ENCODE measurements at places on chromosomes 3 and 15.
A peak's percentile ranks its signal among the peaks of the same experiment; 100 is the strongest.

- no peak for DNase-seq
Measured at GRCh38 chr15:44722011-44722410, 10.7 kb downstream of the B2M start.

- DNase-seq = no peak
Measured at GRCh38 chr3:114089675-114090074, 33.1 kb downstream of the QTRT2 start.

GRCh38 chr15:27854601-27855000 lies 244.5 kb downstream of the OCA2 start:
- DNase-seq = no peak

- no peak for DNase-seq
Measured at GRCh38 chr3:175161291-175161690, 302.2 kb downstream of the NAALADL2 start.

DNA sequence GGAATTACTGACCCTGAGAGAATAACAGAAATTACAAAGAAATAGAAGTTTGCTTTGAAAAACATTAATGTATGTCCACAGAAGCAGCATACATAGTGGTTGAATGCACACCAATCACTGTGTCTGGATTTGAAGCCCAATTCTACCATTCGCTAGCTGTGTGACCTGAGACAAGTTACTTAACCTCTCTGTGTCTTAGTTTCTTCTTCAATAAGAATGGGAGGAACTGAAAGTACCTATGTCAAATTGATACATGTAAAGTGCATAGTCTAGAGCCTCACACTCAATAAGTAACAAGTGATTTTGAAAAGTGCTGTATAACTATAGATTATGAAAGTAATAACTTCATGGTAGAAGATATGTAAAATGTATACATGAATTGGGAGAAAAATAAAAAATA lies 457.8 kb downstream of the FOXP1 start:
- DNase-seq = no peak

- DNase-seq = no peak
Measured at GRCh38 chr3:38969317-38970235, 82.2 kb downstream of the SCN11A start.

GRCh38 chr15:85154061-85154460 lies 172.4 kb downstream of the PDE8A start:
- DNase-seq = no peak

GRCh38 chr3:108877901-108878300 lies 55.3 kb downstream of the TRAT1 start:
- DNase-seq = no peak

- no peak for DNase-seq
Measured at GRCh38 chr3:58025406-58025805, 17.2 kb downstream of the FLNB start.

DNA sequence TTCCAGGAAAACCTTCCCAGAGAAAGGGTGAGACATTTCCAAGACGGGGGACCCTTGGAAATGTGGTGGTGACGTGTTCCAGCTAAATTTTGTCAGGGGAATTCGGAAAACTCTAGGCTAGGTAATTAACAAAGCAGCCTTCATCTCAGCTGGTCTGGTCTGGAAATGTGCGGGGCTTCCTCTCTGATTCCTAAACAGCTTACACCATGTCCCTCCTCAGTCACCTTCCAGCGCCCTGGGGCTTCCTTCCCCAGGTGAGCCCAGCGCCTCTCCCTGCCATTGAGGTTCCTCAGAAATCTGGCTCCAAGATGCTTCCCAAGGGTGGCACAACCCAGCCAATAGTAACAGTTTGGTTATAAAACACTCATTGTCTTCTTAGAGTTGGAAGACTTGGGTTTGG lies 571 bp downstream of the ACAD9 start:
- DNase-seq = no peak

DNA sequence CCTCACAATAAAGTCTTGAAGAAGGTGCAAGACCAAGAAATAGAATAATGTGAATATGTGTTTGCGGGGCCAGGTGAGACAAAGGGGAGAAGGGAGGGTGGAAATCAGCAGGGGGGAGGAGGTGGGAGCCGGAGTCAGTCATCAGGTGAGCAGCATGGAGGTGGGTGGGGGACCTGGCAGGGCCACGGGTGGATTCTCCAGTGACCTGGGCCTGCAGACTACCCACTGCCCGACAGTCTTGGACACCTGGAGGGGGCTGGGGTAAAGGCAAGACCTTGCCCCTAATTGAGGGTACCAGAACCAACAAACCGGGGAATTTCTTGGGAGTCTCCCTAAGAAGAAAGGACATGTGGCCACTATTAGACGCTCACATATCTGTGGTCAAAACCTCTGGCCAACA lies 95.8 kb downstream of the CHSY1 start:
- no peak for DNase-seq

GRCh38 chr15:96767703-96768434 lies 437.4 kb downstream of the NR2F2 start:
- DNase-seq = no peak

GRCh38 chr15:33204926-33205325 lies 10.4 kb upstream of the FMN1 start:
- DNase-seq = no peak

GRCh38 chr3:193585530-193585929 lies 7.5 kb upstream of the OPA1 start:
- peak; percentile 57 for DNase-seq

DNA sequence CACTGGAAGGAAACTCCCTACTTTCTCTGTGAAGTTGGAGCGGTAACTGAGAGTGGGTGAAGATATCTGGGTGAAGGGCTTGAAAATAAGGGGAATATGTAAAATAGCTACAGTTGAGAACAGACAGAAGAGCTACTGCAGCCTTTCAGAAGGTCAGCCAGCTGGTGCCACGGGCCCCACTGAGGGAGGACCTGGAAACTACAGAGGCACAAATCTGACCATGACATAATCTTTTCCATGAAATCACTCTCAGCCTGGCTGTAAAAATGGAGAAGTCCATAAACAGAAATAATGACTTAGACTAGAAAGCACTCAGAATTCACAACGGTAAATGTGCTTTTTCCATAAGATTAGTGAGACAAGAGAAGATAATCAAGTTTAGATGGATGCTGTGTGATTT lies 46.4 kb downstream of the ST3GAL6 start:
- DNase-seq = no peak

- no peak for DNase-seq
Measured at GRCh38 chr3:159860269-159861116, 128.1 kb upstream of the IL12A start.

DNA sequence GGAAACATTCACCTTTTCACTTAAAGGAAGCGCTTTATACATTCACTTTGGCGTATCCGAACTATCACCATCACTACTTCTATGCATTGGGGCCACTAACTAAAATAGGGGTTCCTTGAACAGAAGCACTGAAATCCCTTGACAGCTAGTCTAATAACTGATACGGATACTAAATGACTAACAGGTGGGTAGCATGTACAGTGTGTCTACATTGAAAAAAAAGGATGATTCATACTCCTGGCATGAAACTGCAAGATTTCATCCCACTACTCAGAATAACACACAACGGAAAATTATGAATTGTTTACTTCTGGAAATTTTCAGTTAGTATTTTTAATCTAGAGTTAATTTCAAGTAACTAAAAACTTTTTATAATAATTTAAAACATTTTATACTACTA lies 96.7 kb downstream of the SMARCC1 start:
- no peak for DNase-seq

DNA sequence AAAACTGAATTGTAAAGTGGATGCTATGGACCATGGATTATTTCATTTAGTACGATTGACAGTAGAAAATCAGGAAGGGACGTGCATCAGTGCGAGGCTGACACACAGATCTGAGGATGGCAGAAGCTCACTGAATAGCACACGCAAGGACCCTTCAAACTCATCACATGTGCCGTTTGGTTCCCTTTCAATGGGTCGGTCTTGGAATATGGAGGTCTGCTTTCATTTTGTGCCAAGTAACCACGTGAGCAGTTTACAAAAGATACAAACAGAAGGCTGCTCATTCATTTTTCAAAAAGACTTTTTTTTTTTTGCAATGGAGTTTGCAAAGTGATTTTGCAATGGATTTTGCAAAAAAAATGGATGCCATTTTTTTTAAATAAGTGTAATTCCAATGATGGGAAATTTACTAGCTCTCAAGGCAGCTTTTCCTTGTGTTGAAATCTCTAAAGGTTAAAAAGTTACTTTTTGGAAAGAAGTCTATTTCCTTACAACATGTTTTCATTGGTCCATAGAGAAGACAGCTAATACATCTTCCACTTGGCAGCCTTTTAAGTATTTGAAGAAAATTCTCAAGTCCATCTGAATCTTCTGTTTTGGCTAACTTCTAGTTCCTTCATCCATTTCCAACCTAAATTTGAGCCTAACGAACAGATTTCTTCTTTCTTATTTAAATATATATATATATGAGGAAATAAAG lies 392.3 kb upstream of the TPRG1 start:
- no peak for DNase-seq

DNA sequence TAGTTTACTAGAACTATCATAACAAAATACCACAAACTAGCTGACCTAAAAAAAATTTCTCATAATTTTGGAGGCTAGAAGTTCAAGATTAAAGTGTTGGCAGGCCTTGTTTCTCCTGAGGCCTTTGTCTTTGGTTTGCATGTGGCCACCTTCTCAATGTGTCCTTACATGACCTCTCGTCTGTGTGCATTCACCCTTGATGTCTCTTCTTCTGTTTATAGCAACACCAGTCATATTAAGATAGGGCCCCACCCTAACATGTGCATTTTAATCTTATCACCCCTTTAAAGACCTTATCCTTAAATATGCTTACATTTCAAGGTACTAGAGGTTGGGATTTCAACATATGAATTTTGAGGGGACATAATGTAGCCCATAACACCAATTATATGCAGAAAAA lies 177.0 kb downstream of the ZBBX start:
- no peak for DNase-seq

DNA sequence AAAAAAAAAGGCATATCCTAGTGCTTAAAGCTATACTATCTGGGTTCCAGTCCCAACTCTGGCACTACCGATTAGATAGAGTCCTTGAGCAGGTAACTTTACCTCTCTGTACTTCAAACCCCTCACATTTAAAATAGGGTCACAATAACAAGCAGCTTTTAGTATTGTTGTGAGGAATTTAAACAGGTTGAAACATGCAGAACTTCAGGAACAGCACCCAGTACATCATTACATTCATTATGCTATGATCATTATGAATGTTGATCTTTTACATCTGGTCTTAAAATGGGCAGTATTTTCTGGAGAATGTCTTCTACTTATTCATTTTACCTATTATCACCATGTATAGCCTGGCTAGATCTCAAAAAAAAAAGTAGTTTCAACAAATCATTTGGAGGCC lies 176.1 kb upstream of the CCDC54 start:
- DNase-seq = no peak

DNA sequence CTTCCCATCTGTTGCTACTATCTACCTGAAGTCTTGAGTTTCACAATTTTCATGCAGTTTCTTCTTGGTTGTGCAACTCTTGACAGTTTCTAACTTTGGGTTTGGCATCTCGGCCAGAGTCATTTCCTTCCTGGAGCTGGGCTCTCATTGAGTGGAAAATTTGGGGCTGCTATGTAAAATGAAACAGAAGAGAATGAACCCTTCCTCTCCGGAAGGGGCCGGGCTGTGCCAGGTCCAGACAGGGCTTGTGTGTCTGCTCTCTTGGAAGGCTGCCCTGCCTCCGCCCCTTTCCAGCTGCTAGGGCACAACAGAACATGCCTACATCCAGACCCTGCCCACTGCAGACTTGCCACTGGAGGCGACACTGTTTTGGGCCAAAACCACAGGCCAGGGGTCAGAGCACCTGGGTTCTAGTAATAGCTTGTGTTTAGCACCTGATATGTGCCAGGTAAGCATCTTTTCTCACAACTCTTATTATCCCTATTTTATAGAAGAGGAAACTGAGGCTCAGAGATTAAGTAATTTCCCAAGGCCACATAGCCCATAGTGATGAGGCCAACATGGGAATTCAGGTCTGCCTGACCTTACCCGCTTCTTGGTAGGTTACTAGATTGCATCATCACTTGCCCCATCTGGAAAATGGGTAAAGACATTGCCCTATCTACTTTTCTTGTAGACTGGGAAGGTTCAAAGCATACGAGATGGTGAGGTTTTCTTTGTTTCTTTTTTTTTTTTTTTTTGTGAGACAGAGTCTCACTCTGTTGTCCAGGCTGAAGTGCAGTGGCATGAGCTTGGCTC lies 25.0 kb downstream of the IRAK2 start:
- no peak for DNase-seq

- no peak for DNase-seq
Measured at GRCh38 chr3:198079771-198080520, 119.9 kb downstream of the LMLN start.

- DNase-seq = no peak
Measured at GRCh38 chr3:116433552-116433951, 11.7 kb downstream of the LSAMP start.

DNA sequence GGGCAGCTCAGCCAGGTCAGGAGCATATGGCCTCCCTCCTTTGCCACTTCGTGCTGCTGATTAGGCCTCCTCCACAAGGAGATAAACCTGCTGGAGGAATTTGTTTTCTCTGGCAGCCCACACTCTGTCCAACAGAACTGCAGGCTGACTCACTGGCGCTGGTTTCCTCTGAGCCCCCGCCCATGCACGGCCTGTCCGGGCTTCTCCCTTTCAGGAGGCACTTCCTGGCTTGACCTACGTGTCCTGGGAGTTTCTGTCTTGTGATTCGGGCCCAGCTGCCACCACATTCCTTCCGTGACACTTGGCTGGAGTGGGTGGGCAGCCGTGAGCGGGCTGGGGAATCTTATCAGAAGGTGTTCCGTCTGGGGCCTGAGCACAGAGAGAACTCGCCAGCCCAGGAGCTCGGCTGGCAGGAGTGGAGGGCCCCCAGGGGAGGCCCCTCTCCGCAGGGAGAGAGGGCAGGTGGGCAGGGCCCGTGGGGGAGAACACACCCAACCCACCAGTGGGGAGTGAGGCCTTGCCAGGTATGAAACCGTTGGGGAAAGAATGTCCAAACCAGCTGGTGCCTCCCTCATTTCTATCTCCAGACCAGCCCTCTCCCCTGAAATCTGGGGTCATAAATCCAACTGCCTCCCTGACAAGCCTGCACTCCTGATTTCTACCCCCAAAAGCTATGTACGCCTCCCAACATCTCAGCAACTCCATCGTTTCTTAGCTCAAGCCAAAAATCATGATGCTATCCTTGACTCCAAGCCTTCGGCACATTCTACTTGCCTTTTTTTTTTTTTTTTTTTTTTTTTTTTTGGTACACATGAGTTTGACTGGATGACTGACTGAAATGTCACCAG lies 110.6 kb upstream of the MEF2A start:
- DNase-seq = no peak
